ENCODE measurements at places on chromosomes 7 and 10.

- no peak for DNase-seq
Observed at GRCh38 chr7:133652547-133652946, 399.7 kb downstream of the EXOC4 start.

DNA sequence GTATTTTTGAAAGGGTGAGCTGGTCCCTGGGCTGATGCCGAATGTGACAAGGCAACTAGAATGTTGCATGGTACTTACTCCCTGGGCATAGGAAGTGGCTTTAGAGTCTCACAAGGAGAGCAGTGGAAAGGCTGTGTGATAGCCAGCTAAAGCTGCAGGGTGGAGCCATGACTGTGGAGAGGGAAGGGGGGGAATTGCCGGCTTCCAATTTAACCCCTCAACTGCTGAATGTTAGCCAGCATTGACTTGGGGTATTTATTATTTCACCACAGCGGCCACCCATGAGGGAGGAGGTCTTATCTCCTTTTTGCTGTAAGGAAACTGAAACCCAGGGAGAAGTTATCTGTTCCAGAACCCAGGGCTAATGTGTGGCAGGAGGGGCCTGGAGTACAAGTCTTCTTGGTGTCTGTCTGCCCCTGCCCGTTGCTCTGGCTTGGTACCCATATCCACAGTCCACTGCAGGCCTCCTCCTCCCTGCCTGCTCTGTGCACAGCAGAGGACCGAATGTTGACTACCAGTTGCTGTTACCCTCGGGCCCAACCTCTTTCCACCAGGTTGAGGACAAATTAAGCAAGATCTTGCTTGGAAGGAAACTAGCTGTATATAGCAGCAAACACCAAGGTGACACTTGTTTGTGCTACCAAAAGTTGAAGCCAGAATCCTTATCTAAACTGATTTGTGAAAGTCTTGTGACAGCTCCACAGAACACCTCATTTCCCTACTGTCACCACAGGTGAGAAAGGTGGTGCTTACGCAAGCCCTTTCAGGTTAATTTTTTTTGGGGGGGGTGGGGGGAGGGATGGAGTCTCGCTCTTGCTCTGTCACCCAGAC lies 37.6 kb downstream of the WBP1L start:
- DNase-seq, result no peak

- no peak for DNase-seq
Observed at GRCh38 chr10:3193751-3194150, 21.2 kb upstream of the PITRM1 start.

DNA sequence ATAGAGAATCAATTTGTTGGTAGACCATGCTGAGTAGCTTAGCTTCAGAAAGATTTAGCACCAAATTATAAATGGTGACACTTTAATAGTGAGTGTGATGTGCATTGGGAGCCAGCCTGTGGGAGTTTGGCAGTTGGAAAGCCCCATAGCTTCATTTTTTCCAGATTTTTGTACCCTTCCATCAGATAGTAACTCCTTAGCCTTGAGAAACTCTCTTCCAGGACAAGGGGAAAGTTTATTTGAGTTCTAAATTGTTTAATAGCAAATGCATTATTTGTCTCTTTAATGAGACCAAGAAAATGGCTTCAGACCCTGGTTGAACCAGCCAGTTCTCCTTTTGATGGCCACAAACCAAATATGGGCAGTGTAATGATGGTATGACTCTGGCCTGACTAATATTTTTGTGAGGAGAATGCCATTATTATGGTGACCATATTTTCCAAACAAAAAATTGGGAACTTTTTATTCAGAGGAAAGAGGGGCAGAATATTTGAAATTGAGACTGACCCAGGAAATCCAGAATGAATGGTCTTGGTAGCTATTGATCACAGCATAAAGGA lies 49.8 kb downstream of the PLCE1 start:
- no peak for DNase-seq

GRCh38 chr7:35761871-35762677 lies 38.8 kb upstream of the SEPTIN7 start:
- DNase-seq, result no peak

DNA sequence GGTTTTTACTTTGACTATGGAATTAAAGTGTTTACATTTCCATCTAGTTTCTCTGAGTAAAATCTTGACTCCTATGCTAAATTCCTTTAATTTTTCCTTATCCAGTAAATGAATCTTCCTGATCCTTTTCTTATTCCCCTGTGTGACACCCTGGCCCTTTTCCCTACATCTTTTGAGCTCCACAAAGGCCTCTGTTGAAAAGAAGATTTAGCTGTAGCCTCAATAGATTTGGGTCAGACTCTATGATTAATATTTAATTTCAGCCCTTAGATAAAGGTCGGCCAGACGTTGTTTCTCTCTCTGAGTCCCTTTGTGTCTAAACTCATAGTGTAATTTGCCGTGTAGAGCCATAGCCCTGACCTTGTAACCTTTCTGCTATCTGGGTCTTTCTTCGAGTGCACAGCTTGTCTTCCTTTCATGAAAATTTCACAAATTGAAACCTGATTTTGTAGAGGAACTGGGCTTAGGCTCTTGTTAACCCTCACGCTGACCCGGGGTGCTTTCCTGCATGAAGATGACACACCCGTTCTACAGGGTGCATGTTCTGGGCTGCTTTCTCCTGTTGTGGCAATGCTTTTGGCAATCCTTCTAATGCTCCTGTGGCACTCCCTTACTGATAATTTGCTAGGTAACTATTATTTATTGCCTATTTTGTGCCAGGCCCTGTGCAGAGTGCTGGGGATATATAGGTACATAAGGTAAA lies 21.2 kb downstream of the LSMEM1 start:
- no peak for DNase-seq

DNA sequence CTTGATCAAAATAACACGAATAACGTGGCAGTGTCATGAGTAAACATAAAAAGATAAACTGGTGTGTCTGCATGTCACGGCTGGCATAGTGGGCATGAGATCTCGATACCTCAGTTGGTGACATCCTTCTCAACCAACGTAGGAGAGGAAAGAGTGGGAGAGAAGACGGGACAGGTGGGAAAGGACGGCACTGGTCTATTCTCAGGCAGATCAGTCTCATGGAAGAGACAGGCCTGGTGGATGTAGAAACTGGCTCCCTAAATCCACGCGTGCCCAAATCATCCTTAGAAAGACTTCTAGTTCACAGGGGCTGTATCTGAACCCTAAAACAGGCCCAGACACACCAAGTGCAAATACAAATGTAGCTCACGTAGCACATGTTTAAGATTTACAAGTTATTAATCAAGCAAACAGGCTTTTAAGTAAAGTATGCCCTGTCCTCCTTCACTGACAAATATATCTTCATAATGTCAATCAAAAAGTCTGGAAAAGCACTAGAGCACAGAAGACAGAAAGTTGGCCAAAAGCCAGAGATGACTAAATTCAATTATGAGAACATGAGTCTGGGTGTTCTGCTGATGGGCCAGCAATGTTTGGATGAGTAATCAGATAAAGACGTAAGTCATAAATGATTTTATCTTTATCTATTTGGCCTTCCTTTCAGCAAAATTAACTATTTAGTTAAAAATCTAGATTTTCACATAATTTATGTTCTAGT lies 56.3 kb downstream of the SFMBT2 start:
- DNase-seq, result no peak

DNA sequence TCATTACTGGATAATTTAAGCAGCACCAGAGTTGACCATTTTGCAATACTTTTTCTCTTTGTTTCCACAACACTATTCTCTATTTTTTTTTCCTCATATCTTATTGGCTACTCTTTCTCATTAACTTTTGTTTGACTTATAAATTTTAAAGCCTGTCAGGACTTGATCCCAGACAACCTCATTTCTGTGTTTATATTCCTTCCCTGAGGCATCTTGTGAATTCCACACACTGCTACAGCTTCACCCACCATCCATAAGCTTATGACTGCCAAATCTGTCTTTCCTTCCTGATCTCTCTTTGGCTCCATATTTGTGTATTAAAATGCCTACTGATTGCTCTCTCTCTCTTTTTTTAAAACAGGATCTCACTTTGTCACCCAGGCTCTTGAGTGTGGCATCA lies 124.6 kb upstream of the MBL2 start:
- DNase-seq, result no peak

- DNase-seq, result no peak
Observed at GRCh38 chr10:95451568-95452524, 109.3 kb downstream of the SORBS1 start.

DNA sequence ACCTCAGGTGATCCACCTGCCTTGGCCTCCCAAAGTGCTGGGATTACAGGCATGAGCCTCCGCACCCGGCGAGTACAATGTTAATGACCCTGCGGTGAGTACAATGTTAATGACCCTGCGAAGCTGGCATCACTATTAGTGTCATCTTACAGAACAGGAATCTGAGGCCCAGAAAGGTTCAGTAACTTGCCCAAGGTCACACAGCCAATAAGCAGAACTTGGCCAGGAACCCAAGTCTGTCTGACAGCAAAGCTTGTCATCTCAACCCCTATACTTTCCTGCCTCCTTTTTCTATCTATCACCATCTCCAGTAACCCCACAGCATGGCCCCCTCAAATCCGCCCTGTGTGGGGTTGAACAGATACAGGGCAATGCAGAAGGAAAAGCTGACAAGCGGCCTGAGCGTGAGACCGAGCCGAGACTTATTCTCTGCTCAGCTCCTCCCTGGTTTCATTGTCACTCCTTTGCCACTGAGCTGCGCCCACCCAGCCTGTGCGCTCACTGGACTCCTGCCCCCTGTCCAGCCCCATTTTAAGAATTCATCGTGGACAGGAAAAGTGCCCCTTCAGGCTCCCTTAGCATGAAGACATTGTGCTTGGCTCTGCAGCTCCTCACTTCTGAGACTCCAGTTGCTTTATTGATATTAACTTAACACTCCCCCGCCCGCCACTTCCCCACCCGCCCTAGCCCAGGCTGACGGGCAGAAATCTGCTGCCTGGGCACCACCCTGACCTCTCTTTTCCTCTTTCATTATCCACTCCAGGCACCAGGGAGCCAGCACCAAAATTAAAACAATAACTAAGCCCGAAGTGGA lies 58.1 kb upstream of the LBX1 start:
- no peak for DNase-seq

DNA sequence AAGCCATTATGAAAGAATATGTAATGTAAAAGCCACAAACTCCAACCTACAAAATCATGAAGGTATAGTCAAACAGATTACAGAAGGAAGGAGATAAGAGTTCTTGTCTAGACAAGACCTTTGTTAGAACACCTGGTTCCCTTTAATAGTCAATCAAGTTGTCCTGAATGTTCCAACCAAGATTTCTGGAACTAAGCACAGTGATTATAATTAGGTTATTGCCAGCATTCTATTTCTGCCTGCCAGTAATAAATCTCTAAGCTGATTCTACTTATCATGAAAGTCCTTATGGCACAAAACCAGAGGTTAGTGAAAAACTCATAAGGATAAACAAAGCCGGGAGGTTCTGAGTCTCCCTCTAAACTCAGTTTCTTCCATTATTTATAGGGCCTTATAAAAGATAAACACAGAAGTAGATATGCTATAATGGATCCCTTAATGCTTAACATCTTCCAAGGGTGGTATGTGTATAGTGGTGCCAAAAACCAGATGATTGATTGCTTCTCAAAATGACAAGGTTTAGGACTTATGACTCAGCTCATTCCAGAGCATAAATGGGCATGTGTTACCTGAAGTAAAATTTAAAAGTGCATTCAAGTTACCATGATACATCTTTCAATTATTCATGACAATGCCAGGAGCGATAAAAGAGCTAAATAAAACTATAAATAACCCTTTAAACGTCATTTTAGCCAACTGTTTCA lies 237.2 kb downstream of the CSTF2T start:
- no peak for DNase-seq

- no peak for DNase-seq
Observed at GRCh38 chr10:132098539-132099388, 33.0 kb downstream of the JAKMIP3 start.

DNA sequence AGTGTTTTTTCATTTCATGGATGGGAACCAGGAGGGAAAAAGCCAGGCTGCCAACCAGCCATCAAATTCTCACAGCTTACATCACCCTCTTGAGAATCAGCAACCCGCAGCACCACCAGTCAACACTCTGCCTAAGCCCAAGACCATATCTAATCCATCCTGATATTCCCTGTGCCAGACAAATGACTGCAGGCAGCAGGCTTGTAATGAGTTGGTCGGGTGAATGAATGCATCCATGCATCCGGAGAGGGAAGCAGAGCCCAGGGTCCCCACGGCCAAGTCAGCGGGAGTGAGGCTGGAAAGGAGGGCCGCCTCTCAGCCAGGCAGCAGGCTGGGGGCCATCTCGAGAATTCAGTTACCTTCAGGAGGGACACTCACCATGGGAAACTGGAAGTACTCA lies 46.9 kb downstream of the SLIT1 start:
- DNase-seq, result no peak

- DNase-seq, result no peak
Observed at GRCh38 chr7:116576350-116577319, 51.8 kb downstream of the CAV1 start.

DNA sequence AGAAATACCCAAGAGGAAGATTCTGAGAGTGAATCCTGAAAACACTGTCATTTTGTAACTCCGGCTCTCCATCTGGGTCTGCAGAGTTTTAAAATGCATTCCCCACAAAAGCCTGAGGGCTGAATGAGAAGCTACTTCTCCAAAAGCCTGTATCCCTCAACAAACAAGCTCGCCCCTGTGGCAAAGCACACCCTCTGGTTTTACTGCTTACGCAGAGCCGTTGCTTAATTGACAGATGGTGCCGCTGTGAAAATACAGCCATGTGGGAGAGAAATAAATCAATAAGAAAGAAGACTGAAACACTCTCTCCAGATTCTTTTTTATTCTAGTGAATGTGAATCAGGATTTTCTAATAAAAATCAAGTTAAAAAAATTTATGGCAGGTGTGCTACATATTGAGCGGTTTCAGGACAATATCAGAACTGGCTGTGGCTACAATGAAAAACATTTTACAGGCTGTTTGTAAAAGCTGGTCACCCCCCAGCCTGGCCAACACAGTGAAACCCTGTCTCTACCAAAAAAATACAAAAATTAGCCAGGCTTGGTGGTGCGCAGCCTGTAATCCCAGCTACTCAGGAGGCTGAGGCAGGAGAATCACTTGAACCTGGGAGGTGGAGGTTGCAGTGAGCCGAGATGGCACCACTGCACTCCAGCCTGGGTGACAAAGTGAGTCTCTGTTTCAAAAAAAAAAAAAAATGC lies 32.5 kb downstream of the C7orf33 start:
- no peak for DNase-seq

DNA sequence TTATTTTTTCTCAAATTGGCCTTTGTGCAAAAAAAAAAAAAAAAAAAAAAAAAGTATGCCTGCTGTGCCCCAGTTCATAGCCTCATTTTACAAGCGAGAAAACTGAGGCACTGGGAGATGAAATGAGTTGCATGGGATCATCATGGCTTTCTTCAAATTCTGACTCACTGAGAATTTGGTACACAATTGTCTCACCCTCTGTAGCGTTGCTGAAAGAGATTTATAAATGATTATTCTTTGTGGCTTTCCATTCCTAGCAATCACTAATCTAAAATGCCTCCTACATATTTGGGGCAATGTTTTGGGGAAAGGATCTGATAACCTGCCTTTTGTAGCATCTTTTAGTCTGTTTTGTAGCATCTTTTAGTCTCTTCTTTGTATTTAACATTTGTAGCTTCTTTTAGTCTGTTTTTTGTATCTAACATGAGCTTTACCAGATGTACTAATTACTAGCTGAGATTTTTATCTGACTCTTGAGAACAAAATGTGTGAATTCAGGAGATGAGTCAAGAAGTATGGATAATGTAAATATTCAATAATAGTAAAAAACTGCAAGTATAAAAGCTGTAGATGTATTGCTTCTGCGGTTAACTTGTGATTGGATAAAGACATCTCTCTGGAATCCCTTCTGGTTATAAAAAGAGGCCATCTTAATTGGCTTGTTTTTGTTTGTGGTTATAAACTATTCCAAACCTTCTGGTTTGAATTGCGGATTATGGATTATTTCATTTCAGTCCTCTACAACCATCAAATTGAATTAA lies 161.4 kb downstream of the ARID5B start:
- no peak for DNase-seq

- no peak for DNase-seq
Observed at GRCh38 chr7:15781944-15782343, 95.5 kb upstream of the MEOX2 start.

Measured in HAP-1 (cell line).